Thyroid gland (tissue), 4 donors: ENCODE measurements at places on chromosomes 7 and 10.

DNA sequence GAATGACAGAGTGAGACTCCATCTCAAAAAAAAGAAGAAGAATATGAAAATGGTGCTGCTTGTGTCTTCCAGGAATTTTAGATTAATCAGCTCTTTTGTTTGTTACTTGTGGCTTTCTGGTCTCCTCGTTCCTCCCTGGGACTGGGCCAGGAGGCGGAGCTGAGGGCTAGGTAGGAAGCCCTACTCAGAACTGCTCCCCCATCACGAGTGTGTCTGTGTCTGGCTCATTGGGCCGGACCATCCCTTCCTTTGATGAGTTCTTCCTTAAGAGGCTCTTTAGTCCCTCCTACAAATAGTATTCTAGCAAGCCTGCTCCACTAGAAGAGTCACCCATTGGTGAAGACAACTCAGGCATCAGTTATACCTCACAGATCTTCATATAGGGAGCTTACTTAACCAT lies 56.8 kb upstream of the YAE1 start:
- DNase-seq = no peak

DNA sequence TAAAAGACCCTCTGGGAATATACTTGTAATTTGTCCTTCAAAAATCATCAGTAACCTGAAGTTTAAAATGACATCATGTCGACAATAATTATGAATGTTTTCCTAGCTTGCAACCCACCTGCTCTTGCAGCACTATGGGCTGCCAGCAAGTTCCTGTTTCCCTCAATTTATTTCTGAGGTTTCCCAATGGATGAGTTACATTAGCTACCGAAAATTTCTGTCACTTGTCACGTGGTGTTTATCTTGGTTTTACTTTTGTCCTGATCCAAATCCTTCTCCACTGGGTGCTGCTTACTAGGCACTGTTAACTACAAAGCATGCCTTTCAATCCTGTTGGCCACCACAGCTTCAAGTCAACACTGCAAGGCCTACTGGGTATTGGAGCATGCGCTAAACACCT lies 31.5 kb downstream of the GIMAP8 start:
- no peak for DNase-seq

DNA sequence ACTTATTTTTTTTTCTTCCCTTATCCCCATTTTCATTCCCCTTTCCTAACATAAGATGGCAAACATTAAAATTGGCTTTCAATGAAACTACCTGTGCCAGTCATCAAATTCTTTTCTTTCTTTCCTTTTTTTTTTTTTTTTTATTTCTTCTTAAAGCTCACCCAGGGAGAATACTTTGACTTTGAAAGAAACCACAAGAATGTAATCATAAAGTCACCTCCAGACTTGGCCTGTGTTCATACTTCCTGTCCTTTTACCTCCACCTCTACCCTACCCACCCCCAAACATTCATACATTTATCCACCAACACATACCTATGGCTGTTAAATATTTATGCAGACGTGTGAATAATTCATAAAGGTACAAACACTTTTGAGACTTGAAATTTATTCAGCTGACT lies 254.6 kb downstream of the SLC25A13 start:
- no peak for DNase-seq

- DNase-seq = peak; percentile 15
Observed at GRCh38 chr10:121428867-121429266, 169.4 kb downstream of the FGFR2 start.

DNA sequence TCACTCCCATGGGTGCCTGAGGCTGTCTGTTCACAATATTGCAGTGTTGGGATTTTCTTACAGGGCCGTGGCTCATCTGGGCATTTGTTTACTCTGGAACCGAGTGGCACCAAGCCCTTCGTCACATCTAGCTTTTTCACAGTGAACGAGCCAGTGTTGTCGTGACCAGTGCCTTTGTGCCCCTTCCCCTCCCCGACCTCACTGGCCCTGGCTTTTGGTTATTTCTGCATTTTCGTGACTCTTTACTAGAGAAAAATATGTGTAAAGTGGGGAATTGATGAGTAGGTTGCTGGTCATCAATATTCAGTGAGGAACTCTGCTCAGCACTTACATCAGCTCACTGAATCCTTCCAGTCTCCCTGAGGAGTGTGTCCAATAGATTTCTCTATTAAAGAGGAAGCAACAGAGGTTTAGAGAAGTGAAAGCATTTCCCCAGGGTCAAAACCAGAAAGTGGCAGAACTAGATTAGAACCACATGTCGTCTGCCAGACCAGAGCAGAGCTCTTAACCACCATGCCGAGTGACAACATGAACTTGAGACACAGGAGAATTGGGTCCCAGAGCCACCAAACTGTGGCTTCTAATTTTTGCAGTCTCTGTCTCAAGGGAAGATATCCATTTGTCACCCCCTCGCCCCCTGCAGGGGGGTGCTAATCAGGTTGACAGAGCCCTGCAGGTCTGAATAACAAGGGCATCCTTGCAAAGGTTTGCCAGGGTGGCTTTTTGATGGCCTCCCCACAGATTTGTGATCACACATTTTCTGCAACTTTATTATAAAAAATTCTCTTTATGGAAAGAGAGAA lies 125.3 kb downstream of the CHN2 start:
- no peak for DNase-seq

DNA sequence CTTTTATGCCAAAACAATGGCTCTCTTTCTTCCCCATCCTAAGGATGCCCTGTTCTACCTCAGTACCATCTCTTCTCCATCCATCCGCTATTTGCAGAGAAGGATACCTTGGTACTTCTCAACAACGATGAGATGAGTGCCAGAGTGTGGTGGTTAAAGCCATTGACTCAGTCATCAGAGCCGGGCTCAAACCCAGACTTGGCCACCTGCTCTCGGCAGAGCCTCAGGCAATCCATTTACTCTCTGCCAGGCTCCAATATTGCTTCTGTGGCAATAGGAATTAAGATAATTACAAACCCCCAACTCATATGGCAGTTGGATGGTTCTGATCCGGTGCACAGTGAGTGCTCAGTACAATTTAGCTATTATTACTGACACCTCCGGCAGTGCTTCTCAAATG lies 121.3 kb downstream of the PRLHR start:
- no peak for DNase-seq

GRCh38 chr7:98653601-98654310 lies 36.7 kb downstream of the NPTX2 start:
- no peak for DNase-seq

DNA sequence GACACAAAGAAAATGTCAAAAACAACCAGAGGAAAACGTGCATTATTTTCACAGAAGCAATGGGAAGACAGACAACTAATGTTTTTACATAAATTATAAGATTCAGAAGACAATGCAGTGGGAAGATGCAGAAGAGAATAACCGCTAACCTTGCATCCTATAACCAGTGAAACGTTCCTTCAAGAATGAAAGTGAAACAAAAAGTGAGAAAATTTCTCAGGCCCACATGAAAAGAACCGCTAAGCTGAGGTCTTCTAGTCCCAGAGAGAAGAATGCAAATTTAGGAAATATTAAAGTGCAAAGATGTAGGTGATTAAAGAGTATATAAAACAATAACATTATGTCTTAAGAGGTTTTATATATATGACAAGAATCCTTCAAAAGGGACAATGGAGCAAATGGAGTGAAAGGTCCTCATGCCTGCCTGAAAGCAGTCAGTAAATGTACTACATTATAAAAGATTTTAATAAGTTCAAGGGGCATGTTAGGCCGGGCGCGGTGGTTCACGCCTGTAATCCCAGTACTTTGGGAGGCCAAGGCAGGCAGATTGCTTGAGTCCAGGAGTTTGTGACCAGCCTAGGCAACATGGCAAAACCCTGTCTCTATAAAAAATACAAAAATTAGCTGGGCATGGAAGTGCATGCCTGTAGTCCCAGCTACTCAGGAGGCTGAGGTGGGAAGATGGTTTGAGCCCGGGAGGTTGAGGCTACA lies 43.1 kb upstream of the DDC start:
- DNase-seq = no peak
